ENCODE measurements at places on chromosomes 6 and 20. TPM values are rescaled to one million over a fixed set of nuclear protein-coding genes. Genes with fewer than 3 reads are reported as not detected.

DNA sequence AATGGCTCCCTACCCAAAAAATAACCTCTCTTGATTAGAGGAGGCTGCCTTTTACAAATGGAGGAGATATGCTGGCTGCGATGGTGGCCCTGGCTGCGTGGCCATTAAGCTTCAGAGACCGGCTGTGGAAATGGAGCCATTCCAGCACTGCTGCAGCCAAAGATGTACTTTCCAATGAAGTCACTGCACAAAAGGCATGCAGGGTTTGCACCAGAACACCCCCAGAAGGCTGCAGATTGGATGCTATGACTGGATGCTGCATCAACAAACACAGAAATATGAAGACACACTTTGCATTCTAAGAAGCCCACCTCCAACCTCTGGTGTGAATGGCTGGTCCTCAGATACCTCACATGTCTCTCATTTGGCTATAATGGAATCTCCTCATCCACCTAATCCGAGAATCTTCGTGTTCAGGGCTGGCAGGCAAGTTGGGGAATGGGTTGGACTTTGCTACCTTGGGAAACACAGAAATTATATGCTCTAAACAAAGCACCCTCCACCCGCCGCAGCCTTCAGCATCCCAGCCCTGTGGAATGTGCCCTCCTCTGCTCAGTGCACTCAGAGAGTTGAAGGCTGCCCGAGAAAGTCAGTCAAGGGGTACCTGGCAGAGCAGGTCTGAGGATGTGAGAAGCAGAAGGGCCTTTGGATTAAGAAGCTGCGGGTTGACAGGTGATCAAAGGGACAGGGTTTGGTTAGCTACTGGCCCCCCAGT, 35.3 kb downstream of the APCDD1L start:
- no peak for DNase-seq

- DNase-seq: no peak
Observed at GRCh38 chr20:62320581-62321354, 18.0 kb downstream of the ADRM1 start.

DNA sequence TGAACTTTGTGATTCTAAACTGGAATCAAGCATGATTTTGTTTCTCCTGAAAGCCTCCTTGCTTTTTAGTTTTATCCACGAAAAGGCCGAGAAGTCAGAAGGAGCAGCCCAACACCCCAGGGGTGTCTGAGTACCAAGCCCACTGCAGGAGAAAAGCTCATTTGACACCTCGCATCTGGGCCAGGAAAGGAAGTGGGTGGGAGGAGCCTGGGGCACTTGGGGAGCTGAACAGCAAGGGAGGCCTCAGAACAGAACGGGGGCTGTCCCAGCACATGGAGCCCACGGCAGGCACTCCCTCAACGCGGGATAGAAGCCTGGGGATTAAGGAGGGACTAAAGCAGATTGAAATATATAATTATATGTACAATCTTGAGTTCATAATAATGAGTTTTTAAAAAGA, 6.6 kb downstream of the KIF25 start:
- DNase-seq: no peak

DNA sequence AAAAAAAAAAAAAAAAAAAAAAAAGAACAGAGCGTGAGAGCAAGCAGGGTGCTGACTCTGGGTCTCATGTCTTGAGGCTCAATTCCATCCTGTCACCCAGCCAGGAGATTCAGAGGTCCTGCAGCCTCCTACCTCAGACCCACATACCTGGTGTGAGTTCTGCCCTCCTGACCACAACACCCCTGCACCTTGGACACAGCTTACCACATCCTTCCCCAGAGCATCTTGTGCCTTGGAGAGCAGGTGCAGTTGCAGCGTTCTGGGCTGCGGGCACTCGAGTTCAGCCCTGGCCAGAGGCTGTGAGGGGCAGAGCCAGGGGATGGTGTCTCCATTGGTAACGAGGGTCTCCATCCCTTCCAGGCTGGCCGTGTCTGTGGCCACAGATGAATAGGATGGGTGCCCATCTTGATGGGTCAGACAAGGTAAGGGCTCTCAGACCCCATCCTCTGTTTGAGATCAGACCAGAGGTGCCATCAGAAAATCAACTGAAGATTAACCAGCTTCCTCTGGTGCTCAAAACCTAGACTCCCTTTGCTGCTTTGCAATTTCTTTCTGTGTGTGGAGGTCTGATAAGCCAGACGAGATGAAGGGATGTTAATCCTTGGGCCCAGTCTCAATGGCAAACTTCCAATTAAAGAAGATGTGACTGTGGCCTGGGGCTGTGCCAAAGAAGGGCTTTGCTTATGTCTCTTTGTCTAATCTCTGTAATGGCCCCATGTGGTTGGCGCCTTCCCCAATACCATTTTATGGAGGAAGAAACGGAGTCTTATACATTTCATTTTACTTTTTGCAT, 14.7 kb upstream of the ZNF831 start:
- no peak for DNase-seq

The MPIG6B gene
- total RNA-seq: 0.37 TPM

The CRISP3 gene
- total RNA-seq: 7.5 TPM

The BHLHE23 gene
- total RNA-seq: not detected
